Fibroblast of skin of right biceps (primary cell): ENCODE measurements at places on chromosomes 1 and 21.

DNA sequence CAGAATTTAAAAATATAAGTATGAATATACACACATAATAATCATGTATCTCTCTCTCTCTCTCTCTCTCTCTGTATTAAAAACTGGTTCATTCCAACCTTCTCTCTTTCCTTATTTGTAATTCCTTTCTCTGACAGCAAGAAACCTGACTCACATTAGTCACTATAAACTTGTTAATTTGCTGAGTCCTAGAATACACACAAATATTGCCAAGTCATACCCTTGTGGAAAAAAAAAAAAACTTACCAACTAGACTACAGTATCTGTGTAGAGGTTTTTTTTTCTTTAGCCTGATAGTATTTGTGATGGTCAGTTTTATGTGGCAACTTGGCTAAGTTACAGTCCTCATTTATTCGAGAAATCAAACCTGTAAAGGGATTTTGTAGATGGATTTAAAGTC is 26.3 kb upstream of the NHLH2 start:
- no peak for DNase-seq

DNA sequence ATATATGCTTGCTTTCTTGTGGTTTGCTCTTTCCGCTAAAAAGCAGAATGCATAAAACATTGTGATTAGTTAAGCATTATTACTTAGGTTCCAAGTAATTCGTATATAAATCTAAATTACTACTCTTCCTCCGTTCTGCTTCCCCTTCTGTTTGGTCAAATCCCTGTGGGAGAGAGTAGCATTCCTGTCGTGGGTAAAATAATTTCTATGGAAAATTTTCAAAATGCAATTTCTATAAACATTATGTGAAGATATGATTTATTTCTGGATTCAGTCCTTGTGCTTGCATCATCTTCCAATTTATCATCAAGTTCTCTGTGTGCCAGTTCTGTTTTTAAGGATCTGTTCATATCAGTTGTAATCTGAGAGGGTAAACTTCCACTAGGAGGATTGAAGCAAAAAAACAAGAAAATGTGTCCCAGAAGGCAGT is 7.2 kb upstream of the WARS2 start:
- DNase-seq: peak; percentile 53

GRCh38 chr1:173212952-173213491 is 5.9 kb upstream of the TNFSF4 start:
- no peak for DNase-seq

DNA sequence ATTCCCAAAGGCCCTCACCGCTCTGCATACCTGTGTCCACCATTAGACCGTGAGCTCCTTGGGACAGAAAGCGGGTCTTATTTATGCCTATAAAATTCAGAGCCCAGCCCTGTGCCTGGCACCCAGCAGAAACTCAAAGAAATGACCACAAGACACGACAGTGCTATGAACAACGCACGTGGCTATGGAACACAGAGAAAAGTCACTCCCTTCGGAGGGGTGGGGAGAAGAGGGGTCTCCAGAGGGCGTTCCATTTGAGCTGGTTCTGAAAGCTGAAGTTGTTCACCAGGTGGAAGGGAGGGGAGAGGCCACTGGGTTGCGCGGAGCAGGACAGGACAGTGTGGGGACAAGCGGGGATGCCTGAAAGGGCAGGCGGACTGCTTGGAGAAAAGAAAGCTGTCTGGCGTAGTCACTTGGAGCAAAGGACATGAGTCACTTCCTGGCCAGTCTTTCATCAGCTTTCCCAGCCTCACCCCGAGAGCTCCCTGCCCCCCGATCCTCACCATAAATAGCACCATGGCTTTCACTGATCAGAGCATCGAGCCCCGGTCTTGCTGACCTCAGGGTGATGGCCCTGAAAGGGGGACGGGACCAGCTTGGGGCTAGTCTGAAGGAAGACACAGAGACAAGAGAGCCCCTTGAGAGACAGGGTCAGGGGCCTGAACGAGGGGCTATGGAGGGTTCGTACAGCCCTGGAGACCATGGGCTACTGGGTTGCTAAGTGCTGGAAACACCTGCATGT is 28.5 kb downstream of the ECE1 start:
- peak; percentile 94 for DNase-seq

DNA sequence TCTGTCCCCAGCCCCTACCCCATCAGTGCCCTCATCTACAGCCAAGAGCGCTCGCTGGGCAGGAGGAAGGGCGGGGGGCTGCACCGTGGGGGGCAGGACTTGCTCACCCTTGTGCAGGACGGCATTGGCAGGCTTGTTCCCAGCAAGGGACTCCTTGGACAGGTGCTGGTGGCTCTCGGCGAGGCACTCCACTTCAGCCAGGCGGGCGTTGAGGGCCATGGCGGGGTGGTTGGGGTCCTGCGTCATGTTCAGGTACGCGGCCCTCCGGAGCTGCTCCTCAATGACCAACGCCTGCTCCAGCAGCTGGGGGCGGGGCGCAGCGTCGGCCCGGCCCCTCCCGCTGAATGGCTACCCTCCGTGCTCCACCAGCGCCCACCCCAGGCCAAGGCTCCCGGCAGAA is 64.0 kb downstream of the KCNAB2 start:
- no peak for DNase-seq
